ENCODE measurements at places on chromosomes 7 and 10.

DNA sequence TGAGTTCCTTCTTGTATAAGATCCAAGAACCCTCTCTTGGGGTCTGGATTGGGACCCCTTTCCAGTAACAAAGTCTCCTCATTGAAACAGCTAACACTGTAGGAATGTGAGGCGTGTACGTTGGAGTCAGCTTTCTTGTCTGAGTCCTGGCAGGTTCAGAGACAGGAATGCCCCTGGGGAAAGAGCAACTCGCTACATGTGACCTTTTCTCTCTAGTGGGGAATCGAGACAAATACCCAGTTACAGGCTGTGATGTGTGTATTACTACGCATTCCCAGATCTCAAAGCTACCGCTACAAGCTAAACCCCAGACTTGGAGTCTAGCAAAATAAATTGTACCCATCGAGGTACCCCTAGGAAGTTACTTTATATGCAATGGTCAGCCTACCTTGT lies 85.6 kb upstream of the FRMD4A start:
- no peak for DNase-seq

- DNase-seq = no peak
Measured at GRCh38 chr10:7686351-7687171, 16.6 kb upstream of the ITIH2 start.

GRCh38 chr10:96125142-96125515 lies 5.0 kb upstream of the ZNF518A start:
- no peak for DNase-seq

GRCh38 chr7:116153050-116153449 lies 57.3 kb upstream of the TES start:
- no peak for DNase-seq

DNA sequence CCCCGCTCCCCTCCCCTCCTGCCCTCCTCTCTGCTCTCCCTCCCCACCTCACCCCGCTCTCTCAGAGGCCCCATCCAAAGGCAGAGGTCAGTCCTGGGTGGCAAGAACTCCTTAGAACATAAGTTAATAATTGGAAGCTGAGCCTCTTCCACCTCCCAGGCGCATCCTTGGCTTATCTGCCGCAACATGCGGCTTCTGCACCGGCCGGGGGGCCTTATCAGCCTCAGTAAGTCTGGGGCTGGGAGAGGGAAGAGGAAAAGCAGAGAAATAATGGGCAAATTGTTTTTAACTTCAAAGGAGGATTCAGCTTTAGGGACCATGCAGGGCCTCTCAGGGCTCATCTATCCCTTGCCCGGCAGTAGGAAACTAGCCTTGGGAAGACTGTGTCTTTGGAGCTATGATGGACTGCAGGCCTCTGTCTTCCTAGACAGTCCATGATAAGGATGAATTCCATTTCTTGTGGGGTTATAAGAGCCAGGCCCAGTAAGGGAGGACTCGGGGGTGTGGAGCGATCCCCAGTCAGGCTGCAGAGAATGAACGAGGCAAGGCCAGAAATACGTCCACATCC lies 411.6 kb downstream of the PLXNA4 start:
- no peak for DNase-seq

All from H1 (cell line).